ENCODE measurements at places on chromosomes 12 and 14.

DNA sequence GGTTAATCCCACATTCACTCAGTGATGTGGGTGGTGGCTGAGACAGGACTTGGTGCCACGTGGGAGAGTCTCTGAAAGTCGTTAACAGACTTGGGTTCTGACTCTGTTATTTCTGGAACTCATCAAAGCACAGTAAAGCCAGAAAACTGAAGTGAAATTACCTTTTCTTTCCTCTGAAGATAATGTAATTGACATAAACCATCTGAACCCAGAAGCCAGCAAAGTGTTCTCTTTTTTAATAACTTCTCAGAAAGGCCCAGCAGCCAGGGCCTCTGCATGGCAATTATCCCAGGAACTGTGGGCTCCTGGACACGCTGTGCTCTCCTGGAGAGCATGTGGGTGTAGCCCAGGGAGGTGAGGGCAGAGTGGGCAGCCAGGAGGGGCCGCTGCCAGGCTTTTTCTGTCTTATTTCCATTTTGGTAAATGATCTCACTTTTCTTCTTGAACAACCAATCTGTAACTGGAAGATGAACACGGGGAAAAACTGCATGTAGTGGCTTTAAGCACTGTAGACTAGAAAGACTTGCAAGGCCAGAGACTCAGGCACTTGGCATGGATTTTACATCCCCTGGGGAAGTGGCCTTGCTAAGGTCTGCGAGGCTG is 444.1 kb upstream of the TMEM132C start:
- no peak for DNase-seq

DNA sequence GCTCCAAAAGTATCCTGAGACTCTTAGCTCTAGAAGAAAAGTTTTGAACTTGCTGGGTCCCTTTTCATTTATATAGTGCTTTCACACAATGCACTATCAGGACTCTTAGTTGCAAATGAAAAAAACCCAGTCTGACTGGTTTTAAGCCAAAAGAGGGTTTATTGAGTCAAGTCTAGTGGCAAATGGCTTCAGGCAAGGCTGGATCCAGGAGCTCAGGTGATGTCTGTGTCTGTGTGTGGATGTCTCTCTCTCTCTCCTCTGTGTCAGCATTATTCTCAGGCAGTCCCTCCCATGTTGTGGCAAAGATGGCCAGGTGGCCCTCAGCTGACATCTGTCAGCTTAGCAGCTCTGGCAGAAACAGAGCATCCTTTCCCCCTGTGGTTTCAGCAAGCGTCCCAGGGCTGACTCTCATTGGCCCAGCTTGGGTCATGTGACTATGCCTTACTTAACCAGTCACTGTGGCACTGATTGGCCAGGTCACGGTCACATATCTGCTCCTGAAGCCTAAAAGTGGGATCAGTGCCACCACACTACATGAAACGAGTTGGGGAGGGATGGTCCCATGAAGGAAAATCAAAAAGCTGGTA is 6.2 kb downstream of the TMEM120B start:
- no peak for DNase-seq

DNA sequence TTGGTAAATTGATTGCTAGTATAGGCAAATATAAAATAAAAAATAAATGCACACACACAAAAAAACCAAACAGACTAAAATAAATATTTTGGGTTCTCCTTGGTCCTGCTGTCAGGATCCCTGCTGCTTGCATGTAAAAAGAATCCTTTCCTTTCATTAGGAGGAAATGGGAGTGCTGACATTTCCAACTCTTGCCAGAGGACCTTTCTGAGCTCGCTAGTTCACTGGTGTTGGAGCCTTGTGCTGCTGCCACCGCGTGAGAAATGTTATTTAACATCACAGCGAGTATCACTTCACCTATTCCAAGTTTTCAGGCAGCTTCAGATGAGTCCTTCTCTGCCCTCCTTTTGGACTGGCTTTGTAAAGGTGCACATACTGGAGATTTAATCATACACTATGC is 358.9 kb downstream of the NPAS3 start:
- DNase-seq, result no peak

DNA sequence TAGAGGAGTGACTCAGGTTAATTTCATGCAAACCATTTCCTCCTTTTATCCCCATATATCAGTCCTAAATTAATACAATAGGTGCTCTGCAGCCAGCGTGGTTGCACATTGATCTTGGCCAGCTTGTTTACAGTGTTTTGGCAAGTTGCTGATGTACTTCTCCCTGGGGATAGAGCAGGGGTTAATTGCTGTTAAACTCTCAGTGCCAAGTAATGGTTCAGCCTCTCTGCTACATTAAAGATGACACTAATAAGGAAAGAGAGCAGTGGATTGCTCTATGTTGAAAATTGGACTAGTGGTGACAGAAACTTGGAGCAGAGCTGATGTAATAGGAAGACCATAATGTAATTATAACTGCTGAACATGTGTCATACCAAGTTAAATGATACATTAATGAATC is 717.5 kb downstream of the RERGL start:
- no peak for DNase-seq

DNA sequence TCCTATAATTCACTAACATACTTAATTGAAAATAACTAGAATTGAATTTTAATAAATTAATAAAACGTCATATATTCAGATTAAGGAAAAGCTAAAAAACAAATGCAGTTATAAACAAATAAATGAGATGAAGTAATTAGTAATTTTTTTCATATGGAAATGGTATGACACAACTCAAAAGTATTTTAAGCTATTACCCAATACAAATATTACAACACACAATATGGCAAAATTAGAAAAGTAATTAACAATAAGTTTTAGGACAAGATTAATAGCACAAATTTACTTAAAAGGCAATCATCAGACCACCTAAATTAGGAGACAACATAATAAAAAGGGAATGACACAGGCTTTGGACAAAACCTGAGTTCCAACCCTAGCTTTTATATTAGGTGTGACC is 81.7 kb downstream of the EEA1 start:
- DNase-seq, result no peak

- DNase-seq, result no peak
Observed at GRCh38 chr14:23000860-23001259, 9.1 kb downstream of the C14orf93 start.

DNA sequence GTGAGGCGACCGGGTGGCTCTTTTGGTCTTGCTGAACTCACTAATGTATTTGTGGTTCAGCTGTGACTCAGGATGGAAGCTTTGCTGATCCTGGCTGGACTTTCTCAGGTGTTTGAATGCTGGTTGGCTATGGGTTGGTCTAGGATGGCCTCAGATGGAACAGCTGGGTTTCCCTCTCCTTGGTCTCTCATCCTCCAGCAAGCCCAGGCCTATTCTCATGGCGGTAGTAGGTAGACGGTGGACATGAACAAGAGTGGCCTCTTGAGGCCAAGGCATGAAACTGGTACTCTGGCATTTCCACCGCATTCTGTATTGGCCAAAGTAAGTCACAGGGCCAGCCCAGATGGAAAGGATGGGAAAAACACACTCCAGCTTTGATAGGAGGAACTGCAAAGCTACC is 11.8 kb upstream of the POLR3B start:
- no peak for DNase-seq

DNA sequence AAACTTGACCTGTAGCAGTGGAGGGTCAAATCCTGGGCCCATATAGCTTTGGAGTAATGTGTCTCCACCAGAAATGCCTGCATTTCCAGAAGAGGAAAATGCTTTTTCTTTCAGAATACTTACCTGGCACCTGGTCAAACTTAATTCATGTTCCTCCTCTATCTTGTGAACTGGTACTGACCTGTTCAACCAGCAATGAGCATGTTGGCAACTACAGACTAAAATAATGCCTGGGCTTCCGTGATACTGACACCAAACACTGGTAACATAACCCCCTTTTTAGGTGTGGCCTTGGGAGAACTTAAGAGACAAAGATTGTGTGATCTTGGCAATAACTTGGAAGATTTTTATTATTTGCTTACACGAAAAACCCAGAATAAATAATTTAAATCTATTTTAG is 23.8 kb upstream of the MGST1 start:
- DNase-seq, result no peak

DNA sequence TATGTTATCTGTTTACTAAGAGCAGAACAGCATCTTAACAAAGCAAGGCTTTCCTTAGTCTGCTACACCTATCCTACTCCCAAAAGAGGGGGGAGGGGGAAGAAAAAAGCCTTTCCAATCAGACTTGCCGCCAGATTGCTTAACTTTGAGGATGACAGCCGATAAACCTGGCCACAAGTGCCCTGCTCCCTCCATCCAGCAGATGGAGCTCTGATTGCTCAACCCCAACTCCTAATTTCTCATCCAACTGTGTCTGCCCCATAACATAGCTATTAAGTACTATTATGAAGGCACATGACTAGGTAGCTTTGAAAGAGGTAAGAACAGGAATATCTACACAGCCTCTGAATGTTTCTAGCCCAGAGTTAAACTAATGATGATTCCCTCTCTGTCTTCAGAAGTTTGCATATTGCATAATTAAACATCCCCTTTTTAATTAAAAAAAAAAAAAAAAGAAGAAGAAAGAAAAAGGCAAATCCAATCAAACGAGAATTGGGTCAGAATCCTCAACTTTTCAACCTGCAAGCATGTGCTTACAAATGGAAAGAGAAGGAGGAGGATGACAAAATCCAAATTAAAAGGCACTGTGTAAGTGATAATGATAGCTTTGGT is 247.4 kb downstream of the GALC start:
- DNase-seq, result no peak

DNA sequence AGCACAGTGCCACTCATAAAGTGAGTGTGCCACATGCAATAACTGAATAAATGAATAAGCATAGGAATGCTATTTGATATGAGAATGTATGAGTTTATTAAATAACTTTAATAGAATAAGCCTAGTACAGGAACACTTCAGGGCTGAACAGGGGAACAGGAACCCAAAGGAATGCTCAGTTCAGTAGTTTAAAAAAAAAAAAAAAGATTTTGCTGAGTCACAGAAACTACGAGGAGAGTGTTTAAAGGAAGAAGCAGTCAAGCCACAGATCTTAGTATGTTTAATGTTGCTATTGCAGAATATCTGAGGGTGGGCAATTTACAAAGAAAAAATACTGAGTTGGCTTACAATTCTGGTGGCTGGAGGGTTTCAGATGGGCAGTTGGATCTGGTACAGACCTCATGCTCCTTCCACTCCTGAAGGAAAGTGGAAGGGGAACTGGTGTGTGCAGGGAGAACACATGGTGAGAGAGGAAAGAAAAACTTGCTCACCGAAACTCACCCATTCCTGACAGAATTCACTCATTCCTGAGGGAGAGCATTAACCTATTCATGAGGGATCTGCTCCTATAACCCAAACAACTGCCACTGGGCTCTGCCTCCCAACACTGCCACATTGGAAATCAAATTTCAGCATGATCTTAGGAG is 880.3 kb upstream of the MGAT4C start:
- DNase-seq, result no peak

GRCh38 chr12:8037046-8037663 is 4.6 kb downstream of the FOXJ2 start:
- no peak for DNase-seq

DNA sequence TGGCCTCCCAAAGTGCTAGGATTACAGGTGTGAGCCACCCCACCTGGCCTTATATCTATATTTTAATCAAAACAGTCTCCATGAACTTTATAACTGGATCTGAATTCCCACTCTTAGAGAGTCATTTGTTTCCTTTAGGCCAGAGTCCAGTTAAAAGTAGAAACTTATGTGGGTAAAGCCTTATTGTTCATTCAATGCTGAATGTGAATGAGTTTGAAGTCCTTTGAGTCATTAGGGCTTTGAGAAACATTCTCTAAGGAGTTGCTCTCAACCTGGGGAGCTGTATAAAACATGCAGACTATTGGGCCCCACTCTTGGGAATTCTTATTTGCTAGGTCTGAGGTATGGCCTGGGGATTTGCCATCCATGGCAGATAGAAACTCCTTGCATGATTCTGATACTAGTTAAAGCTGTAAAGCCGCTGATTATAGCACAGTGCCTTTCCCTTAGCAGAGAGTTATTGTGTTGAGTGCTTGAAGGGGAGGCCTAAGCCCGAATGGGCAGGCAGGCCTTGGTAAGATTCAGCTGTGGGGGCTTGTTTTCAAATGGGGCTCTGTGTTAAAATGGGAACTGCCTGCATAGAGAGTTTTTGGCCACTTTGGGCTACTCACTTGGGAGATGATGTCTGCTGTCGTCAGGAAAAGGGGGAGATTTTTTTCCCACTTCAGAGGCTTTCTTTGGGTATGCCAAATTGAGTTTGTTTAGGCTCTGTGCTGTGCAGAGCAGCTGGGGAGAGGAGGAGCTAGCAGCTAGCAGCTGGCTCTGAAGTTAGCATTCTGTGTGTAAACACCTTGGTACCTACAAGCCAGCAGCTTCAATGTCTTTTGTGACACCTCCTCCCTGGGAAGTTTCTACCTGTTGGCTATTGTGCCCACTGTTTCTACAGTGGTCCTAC is 117.5 kb downstream of the DACT1 start:
- no peak for DNase-seq

DNA sequence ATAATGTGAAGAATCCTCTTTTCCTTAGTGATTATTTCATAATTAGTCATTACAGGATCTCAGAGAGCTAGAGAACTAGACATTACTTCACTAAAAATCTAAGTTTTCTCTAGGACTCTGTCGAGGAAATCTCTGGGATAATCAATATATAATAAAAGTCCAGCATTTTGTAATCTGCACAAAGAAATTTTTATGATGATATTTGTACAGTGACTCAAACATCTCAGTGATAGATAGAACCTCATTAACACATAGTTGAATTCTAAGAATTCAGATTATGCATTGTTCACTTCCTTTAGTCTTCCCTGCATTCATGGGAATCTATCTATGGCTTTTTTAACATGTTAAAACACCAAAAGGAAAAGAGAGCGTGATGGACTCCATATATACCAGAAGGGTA is 11.0 kb downstream of the ITPR2 start:
- DNase-seq, result no peak

GRCh38 chr14:75646762-75647161 is 13.9 kb downstream of the ERG28 start:
- no peak for DNase-seq

DNA sequence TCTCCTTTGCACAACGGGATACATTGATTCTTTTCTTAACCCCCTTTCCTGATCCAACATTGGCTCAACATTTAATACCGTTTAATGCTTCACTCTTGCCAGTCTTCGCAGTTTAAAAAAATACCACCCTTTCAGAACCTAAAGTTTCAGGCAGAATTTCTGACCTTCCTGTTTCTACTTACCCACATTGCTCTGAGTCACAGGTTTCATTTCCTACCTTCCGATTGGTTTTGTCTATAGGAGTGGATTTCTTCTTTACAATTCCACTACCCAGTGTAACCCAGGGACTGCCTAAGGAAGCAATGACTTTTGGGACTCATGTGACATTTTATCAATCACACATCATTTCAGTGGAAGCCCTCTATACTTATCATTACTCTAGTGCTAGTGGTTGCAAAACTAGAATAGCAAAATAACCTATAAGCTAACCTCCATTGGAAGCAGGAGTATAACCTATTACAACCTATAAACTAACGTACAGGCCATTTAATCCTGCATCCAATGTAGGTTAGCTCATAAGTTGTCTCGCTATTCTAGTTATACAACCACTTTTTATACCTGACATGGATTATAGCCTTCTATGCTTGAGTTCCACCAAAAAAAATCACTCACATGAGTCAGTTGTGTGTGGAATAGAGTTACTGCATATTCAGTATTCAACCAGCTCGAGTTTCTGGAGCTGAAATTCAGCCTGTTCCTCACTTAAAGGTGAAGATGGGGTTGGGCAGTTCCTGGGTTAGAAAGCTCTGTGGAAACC is 64.9 kb upstream of the KITLG start:
- no peak for DNase-seq
